ENCODE measurements at places on chromosomes 11 and 22.

- no peak for DNase-seq
Measured at GRCh38 chr11:43962383-43963278, 20.2 kb downstream of the C11orf96 start.

GRCh38 chr11:131899950-131900580 lies 529.6 kb downstream of the NTM start:
- DNase-seq = no peak

DNA sequence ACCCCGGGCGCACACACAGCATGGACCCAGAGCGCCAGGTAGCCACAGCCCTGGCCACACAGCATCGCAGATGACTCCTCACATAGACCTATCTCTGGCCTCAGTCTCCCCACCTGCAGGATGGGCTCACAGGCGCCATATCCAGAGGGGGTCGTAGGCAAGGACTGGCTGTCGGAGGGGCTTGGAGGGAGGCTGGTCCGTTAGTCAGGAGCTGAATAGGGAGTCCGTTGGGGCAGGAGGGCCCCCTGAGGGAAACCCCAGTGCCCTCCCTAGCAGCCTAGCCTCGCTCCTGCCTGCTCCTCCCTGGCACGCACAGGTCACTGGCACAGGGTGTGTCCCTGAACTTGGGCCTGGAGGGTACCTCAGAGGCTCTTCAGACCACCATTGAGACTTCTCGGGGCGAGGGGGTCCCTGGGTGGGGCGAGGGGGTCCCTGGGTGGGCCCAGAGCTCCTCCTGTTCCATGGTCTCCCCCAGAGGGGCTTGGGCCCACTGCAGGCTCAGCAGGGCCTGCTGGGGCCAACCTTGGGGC lies 2.0 kb downstream of the PLXNB2 start:
- no peak for DNase-seq

DNA sequence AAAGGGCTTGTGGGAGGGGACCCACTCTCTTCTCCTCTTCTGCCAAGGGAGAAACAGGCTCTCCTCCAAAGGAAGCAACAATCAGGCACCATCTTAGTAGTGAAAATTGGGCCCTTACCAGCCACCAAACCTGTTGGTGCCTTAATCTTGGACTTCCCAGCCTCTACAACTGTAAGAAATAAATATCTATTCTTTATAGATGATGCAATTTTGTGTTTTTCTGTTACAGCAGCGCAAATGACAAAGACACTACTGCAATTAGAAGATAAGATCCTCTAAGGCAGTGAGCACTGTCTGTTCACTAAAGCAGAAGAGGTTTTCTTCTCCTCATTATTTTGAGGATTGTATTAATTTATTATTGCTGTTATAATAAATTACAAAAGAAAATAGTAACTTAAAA lies 691.4 kb upstream of the CCDC179 start:
- no peak for DNase-seq

GRCh38 chr22:44404341-44405020 lies 91.7 kb upstream of the SHISAL1 start:
- DNase-seq = no peak

DNA sequence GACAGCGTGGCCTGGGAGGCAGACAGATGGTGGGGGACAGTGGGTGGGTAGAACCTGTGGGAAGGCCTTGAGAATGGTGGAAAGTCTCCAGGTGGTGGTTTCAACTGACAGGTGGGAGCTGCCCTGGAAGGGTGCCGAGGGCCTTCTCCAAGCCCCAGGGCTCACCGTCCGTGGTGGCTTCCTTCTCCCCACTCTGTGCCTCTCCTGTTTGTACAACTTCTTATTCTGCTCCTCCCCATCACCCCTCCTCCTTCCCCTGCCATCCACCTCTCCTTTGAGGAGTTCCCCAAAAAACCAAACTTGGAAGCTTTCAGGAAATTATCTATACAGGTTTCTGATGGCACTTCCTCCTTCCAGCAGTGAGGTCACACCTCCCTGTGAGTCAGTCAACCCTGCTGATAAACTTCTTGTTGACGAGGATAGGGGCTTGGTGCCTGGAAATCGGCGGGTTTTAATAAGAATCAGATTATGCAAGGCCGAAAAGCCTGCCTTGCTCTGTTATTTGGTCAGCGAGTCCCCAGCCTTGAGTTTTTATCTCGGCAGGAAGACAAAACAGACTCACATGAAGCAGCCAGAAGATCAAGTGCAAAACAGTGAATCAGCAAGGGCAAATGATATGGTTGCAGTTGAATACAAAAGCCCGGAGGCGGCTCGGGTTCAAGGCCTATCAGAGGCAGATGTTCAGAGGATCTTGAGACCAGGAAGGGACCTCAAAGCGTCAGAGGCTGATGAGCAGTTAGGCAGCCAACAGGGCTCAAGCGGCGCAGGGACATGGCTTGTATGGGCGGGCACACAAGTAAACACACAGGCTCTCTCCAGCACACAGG lies 9.5 kb upstream of the ST3GAL4 start:
- DNase-seq = peak; percentile 22

GRCh38 chr11:115282923-115283322 lies 221.3 kb downstream of the CADM1 start:
- no peak for DNase-seq

GRCh38 chr22:49894322-49895054 lies 23.8 kb downstream of the ALG12 start:
- no peak for DNase-seq

DNA sequence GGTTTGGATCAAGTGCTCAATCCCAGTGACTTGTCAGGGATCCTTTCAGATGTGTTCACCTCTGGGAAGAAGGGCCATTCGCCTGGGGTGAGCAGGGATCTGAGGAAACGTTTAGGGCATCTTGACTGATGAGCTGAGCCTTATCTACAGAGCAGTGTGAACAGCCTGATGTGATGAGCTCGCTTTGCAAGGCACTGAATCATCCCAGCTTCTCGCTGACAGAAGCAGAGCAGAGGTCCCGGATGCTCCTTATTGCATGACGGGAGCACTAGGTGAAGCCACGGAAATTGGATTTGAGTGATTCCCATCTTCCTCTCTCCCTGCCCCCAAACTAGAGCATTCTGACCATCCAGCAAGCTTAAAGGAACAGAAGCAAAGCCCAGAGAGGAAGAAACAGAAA lies 46.5 kb downstream of the SEZ6L start:
- no peak for DNase-seq

DNA sequence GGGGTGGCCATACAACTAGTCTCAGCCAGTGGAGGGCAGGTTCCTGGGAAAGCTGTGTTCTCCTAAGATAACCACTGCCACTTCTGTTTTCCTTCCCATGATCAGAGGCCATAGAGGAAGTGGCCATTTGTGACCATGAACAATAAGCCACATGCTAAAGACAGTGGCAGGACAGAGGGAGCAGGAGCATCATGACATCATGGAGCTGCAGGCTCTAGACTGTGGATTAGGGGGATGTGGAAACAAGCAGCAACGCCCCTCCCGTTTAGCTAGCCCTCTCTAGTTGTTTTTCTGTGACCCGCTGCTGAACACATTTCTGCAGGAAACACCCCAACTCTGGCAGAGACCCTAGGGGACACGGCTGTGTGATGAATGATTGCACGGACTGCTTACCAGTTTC lies 195.0 kb upstream of the NECTIN1 start:
- no peak for DNase-seq

DNA sequence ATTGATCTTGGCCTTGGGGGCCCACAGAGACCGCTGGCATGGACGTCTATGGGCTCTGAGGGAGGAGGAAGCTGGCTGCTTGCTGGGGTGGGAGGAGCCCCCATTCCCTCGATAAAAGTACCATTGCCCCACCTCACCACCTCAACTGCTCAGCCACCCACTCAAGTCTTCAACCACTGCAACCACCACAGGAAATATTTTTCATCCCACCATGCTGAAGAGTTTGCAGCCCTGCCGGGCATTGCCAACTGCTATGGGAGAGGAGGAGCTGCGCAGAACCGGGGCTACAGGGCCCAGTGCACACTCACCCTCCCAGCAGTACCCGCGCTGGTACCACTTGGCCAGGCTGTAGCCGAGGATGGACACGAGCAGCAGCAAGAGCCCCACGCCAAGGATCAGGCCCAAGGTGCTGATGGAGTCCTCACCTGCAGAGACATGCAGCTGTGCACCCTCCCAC lies 29.2 kb downstream of the IL10RA start:
- DNase-seq = peak; percentile 38

DNA sequence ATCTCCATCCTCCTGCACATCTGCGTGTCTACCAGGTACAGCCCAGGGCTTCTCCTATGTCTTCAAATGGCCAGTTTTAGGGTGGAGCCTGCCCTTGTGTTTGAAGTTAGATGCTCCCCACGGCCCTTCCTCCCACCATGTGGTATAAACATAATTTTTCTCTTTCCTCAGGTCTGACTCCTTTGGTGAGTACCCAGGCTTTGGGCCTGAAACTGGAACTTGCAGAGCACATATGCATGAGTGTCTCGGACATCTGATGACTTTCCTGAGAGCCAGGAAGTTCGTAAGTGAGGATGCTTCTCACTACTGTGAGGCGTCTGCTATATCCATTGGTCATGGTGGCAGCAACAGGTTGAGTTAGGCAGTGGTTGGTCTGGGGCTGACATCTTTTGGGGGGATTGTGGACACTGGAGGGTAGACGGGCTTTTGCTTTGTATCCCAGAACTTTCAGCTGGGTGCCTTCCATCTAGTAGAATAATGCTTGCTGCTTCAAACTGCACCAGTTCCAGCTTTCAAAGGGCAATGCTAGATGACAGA lies 16.2 kb downstream of the CSRP3 start:
- DNase-seq = no peak

DNA sequence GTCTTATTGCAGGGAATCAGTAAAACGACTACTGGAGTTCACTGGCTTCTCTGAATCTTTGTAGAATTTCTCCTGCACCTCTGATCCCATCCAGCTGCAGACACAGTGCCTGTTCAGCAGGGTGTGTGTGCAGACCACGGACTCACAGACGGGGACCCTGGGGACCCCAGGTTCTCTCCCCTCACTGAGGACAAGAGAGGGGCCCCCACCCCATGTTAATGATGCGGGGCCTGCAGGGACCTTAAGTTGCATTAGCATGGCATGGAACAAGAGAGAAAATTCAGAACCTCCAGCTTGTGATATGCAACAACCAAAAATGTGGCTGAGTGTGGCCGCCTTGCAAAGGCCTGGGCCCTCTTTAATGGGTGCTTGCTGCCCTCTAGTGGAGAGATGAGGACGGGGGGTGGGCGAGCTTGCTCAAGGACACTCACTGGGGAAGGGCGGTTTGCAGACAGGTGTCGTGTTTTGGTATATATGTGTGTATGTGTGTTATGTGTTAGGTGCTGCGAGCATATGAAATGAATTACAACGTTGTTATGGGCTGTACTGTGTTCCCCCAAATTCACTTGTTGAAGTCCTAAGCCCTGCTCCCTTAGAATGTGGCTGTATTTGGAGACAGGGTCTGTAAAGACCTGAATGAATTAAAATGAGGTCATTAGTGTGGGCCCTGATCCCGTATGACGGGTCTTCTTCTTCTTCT lies 84.4 kb upstream of the SEPTIN5 start:
- DNase-seq = peak; percentile 86

DNA sequence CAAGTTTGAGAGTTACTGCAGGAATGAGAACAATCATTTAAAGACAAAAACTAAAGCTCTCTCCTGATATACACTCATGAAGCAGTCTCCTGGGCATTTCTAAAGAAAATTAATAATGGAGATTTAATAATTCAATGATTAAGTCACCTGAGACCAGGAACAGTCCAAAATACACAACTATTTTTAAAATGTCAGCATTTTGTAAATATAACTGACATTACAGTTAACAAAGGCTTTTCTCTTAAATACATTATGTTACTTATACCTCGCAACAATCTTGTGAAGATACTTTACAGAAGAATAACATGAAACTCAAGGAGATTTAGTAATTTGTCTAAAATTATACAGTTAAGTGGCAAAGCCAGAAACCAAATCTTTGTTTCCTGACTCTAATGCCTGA lies 87.6 kb downstream of the LARGE2 start:
- no peak for DNase-seq

DNA sequence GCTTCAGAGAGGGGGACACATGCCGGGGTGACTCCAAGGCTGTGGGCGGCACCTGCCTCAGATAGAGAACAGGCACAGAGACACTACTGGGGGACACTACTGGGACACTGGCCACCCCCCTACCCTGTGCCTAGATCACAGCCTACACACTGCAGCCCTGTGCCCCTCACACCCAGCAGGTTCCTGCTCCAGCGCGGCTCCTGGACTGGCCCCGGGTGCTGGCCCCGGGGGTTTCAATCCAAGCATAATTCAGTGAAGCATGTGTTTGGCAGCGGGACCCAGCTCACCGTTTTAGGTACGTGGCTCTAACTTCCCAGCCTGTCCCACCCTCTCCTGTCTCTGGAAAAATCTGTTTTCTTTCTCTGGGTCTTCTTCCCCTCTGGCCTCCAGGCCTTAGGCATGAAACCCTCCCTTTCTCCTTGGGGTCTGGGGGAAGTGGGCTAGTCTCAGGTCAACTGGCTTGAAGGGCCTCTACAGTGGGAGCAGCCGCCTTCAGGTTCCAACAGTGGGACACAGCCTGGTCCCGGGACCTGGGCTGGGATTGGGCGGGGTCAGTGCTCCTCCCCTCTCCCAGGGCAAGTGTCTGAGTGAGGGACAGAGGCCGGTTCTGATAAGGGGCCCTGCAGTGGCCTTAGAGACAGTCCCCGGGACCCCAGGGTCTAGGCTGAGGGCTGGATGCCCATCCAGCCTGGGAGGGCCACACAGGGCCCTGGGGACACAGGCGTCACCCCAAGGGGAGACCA lies 98.8 kb downstream of the CRYBB2 start:
- DNase-seq = no peak

- no peak for DNase-seq
Measured at GRCh38 chr11:122923302-122923701, 40.7 kb downstream of the JHY start.

- no peak for DNase-seq
Measured at GRCh38 chr22:50699756-50700386, 27.2 kb downstream of the SHANK3 start.

GRCh38 chr11:23540101-23540561 lies 679.9 kb upstream of the CCDC179 start:
- peak; percentile 12 for DNase-seq
